Natural killer cell (primary cell): ENCODE measurements at places on chromosomes 6 and 20. TPM values are rescaled to one million over a fixed set of nuclear protein-coding genes. Genes with fewer than 3 reads are reported as not detected.

DNA sequence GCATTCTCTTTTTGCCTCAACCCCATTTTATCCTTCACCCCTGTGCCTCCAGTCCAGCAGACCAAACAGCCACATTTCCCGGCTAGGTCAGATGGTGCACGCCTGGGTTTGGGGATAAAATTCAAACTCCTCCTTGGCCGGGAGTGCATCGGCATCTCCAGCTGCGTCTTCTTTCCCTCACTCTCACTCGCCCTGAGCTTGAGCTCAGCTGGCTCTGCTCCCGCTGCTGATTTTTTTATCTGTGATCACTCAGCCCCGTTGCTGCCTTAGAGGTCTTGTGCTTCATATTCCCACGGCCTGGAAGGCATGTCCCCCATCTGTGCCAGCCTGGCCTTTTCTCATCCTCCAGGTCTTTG, 6.8 kb upstream of the EZR start:
- DNase-seq = no peak

GRCh38 chr6:127997496-127998164, 96.8 kb upstream of the THEMIS start:
- no peak for DNase-seq

DNA sequence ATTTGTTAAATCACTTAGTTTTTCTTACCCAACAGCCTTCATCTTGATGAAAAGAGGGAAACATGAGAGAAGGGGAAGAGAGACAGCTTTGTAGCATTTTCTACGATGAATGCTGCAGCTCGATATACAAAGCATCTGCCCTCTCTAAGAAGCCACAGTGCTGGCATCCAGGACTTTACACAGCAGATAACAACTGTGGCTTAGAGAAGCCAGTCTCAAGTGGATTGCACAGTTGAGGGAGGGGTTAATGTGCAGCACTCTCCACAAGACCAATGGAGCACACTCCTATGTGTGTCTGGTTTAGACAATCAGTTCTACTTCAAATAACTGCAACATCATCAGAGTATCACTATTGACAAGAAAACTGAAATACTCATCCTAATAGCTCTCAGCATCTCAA, 5.8 kb downstream of the C6orf120 start:
- no peak for DNase-seq

- DNase-seq = no peak
Measured at GRCh38 chr20:50717974-50718761, 13.2 kb upstream of the PARD6B start.

- no peak for DNase-seq
Measured at GRCh38 chr20:52601295-52601971, 370.7 kb upstream of the TSHZ2 start.

DNA sequence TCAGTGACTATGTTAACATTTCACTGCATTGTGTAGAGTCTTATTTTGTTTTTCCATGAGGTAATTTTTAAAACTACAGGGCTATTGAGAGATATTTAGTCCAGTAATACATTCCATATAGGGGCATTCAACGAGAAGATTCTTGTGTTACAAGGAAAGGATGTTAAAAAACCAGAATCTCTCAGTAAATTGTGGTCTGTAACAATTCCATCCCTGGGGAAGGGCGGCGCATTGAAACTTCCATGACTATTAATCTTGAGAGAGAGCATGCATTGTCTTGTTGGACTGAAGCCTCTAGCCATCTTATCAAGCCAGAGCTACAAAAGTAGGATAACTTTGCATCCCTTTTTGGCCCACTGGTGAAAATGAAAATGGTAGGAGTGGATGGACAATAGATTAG, 119.7 kb downstream of the BCKDHB start:
- no peak for DNase-seq

DNA sequence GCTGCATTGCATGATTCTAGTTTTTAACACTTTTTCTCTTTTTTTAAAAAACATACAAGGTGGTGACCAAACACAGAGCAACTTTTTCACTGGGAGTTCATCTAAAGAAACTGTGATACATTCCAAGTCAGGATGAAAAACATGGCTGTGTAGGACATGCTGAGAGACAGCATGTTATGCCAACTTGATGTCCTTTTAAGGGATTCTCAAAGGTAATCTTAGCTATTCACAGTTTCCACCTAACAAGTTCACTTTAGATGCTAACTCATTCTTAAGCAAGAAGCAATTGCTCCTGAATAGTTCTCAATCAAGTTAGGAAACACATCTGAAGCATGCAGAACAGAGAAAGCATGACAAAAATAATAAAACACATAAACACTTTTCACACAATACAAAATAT, 3.3 kb downstream of the ASCC3 start:
- no peak for DNase-seq

GRCh38 chr6:145507239-145507638, 228.1 kb downstream of the EPM2A start:
- DNase-seq = no peak

- DNase-seq = no peak
Measured at GRCh38 chr6:12324748-12325147, 34.6 kb downstream of the EDN1 start.

DNA sequence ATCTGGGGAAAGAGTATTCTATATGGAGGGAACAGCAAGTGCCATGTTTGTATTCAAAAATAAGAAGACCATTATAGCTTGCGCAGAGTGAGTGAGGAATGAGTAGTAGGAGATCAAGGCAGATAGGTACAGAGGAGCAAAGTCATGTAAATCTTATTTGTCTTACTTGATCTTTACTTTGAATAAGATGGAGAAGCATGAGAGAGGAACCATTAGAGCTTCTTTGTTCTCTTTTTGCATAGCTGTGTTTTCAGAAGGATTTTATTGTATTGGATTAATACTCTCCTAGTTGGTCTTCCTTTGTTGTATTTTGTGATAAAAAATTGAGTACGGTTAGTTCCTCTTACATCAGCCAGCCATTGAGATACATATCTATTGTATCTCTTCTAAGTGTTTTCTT, 88.4 kb downstream of the SCAF8 start:
- no peak for DNase-seq

MTFR2 gene
- total RNA-seq = 1.7 TPM

RSPO3 gene
- not detected for total RNA-seq

SIGLEC1 gene
- total RNA-seq = 0.09 TPM
